ENCODE measurements at places on chromosomes 6 and 20. TPM values are rescaled to one million over a fixed set of nuclear protein-coding genes. Genes with fewer than 3 reads are reported as not detected.

DNA sequence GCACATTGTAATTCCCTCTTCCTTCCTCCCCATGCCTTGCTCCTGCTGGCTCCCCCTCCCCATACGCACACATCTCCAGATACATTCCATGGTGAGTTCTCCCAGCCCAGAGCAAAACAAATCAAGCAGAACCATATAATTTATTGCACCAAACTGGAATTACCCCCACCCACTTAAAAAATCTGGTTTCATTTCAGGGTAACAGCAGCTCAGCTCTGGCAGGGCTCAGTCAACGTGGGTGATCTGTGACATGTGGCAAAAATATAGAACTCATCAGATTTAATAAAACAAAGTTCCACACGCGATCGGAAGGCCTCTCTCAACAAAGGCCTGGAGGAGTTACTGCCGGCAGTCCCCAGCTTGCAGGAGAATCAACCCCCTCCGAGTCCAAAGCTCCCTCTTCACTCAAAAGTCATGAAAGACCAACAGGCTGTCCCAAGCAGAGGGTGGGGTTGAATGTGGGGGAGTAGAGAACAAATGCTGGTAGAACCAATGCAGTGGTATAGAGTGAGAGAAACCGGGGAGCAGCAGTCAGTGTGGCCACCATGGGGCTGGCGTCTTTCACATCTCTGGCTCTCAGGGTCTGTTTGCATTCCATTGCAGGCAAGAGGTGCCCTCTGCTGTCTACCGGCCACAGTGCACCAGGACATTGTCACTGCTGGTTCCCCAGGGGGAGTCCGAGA is 323.3 kb upstream of the NT5E start:
- DNase-seq: no peak

DNA sequence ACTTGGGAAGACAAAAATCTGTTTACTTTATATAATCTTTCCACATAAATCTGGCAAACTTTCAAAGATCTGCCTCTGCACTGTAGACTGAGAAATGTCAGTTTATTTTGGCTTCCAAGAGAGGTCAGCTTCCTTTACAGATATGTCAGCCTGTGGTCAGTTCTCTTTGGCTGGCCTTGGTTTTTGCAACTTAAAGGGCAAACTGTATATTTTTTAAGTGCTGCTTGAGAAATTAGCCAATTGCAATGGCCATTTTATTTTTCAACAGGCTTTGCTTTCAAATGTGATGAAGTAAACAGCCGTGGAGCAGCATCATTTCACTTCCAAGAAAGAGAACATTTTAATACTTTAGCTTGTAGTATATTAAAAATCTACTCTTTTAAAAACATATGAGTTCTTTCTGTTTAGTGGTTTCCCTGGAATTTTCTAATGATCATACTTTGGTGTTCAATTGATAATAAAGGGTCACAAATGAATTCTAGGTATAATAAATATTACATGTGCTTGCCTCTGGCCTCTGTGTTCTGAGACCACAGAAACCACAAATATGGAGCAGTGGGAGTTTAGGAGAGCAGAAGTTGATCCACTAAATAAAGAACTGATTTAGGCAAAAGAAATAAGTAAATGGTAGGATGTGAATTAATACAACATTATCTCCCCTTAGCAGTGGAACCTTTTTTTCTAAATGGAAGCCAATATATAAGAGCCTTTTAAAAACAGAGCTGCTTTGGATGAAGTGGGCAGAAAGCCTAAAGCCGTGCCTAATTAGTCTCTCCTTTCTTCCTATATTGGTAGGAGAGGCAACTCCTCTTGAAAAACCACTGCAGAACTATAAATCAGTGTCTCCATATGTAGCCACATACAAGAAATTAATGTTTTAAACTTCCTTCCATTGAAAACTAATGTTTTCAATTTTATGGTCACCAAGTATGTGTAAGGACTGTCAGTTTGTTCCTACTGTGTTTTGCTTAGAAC is 16.2 kb downstream of the ADGRB3 start:
- no peak for DNase-seq

DNA sequence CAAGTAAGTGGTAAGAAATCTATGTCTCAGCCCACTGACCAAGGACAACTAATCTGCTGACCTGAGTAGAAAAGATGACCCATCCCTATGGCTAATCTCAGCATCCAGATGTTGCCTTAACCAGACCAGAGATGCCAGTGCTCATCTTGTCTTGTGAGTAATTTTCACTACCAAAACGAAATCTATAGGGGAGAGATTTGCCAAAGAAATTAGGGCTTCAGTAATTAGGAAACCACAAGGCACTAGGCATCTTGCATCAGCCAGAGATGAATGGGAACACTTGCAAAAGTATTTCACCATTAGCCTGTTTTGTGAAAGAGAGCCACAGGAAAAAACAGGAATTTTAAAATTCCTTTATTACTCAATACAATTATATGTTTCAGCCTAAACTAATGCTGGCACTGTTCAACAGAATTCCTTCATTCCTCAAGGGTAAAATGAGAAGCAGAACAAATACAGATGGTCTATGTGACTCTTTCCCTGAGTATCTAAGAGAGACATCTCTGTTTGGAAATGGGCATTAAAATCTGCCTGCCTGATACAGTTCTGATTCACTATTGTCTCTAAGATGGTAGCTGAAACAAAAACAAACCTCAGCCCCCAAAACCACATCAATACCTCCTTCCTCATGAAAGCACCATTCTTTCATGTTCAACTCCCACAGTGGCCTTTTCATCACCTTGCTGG is 87.8 kb downstream of the GMDS start:
- no peak for DNase-seq

GRCh38 chr6:10486215-10486614 is 34.9 kb upstream of the GCNT2 start:
- no peak for DNase-seq

GRCh38 chr6:166029506-166029905 is 138.1 kb downstream of the TBXT start:
- no peak for DNase-seq

DNA sequence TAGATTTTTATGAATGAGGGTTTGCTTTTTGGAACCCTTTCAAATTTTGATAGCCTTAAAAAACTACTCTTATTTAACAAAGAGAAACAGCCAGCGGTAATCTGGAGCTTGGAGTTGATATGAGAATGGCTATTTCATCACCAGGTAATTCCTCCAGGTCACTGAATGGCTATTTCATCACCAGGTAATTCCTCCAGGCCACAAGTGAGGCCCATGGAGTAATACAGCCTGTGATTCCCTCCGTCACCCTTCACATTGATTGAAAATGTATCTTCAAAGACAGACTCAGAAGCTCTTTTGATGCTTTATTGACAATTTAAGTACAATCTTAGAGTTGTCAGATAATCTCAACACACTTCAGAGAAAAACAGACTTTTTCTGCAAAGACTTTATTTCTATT is 73.3 kb upstream of the AGPAT4 start:
- DNase-seq: no peak

DNA sequence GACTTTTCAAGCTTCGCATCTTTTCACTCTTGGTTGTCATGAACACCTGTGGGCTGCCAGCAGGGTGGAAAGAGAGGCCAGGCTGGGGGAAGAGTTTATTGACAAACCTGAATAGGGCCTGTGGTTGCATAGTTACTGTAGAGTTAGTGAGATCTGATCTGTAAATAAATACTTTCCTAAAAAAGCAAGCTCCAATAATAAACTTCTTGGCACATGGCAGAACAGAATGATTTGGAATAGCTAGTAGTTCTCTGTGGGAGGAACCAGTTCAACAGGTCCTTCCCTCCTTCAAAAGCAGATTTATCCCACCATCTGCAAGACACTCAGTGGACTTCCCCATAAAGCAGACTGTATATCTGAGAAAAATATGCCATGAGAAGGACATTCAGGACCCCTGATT is 445.0 kb downstream of the HACE1 start:
- no peak for DNase-seq

DNA sequence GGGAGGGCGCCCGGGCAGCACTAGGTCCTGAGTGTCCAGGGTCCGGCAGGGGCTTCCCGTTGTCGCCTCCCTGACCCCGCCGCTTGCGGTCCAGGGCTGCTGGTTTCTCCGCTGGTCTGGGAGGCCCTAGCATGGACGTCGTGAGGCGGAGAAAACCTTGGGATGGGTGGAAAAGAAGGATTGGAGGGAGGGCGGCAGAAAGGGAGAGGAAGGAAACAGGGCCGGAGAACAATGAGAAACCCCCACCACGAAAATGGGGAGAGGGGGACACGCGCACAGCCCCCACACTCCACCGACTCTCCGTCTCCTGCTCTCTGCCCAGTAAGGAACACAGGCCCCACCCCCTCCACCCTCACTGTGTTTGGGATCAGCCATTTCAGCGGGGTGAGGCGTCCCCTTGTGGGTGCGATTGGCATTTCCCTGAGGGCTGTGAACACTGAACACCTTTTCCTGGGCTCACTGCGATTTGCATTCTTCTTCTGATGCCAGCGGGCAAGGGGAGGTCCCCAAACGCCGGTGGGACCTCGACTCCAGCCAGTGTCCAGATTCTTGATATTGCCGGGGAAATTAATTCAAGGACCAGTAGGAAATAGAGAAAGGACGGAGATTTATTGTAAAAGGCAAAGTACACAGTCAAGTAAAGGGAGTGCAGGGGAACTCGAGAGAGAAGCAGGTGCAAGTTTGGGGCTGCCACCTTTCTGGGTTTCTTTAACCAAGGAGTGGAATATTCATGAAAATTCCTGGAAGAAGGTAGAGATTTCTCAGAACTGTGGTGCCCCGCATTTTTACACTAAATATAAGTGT is 3.3 kb upstream of the RAET1G start:
- peak; percentile 36 for DNase-seq

- no peak for DNase-seq
Observed at GRCh38 chr6:137875606-137876005, 8.5 kb downstream of the TNFAIP3 start.

DNA sequence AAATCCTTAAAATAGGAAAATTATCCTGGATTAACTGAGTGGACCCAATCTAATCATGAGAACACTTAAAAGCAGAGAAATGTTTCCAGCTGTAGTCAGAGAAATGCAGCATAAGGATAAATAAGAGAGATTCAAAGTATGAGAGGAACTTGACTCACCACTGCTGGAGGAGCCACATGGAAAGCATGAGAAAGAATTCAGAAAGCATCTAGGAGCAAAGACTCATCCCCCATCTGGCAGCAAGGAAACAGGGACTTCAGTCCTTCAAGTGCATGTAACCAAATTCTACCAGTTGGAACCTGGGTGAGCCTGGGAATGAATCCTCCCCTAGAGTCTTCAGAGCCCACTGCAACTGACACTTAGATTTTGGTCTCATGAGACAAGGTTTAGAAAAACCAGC is 33.7 kb downstream of the RNF146 start:
- DNase-seq: no peak

DNA sequence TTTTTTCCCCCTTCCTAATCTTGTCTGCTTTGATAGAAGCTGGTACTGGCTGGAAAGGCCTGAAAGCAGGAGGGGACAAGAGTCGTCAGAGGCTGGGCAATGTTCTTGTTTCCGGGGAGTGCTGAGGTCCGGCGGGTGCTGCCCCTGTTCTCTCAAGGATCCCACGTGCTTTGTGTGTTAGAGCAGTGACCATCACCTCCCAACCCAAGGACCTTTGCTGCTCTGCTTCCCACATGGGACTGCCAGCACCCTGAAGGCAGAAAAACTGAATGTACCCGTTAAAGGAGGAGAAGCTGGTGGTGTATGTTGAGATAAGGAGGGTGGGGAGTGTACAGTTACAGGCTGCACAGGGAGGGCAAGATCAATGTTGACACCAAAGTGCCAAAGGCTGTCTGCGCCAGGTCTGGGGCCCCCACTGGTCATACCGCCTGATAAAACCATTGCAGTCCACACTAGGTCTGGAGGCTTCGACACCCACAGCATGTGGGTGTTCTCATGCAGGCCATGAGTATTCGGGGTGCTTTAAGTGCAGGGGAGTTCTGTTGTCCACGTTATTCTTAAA is 15.0 kb downstream of the C20orf173 start:
- no peak for DNase-seq

GRCh38 chr6:52672412-52673025 is 1.6 kb downstream of the TMEM14A start:
- no peak for DNase-seq

DNA sequence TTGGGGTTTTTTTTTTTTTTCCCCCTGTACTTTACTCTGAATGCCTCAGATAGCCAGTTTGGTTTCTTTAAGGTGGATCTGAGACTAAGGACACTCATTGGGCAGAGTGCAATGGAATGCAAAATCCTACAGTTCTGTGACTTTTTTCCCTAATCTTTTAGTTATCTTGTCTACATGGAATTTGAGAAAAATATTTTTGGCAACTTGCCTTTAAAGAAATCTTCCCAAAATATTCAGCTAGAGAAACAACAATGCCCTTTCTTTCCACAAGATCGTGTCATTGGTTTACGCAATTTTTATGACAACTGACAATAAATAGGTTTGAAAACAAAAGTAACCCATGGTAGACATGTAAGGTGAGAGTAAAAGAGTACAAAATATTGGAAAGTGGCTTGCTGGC is 171.7 kb upstream of the LAMP5 start:
- no peak for DNase-seq

- DNase-seq: no peak
Observed at GRCh38 chr6:43742285-43742684, 27.7 kb upstream of the VEGFA start.

DNA sequence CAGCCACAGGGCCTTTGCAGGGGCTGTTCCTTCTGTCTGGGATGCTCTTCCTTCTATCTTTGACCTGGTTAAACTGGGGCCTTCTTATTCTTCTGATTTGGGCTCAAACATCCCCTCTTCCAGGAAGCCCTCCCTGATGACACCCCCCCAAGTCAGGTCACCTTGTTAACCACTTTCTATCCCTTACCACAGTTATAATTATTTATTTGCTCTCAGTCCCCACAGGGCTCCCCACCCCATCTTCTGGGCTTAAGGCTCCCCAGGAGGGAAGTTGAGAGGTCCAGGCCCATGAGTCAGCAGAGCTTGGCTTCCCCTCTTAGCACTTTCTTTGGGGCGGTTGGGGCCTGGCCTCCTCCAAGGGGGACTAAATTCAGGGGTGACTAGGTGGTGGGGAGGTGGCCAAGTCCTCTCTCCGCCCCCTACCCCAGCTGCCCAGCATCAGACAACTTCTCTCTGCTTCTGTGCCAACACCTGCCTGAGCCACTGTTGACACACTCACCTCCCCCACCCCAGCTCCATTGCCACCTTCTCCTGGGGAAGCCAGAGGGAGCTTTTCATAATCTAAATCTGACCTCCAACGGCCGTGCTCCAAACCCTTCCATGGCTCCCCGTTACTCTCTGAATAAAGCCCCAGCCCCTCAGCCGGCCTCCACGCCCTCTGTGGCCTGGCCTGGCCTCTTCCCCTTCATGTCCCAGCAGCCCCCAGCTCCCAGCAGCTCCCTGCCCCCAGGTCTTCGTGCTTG is 70.0 kb downstream of the CEBPB start:
- no peak for DNase-seq

DNA sequence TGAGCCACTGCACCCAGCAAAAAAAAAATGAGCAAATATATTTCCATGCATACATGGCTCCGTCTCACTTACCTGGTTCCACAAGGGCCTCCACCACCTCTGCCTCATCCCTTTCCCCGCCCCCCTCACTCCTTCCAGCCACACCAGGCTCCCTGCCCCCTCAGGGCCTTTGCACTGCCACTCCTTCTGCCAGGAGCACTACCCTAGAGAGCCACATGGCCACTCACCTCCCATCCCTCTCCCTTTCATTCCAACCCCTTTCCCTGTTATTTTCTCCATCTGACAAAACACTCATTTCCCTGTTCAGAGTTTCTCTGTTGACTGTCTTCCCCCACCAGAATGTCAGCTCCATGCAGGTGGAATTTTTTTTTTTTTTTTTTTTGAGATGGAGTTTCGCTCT is 12.8 kb downstream of the SNAI1 start:
- no peak for DNase-seq

- no peak for DNase-seq
Observed at GRCh38 chr20:14622796-14623195, 285.4 kb upstream of the FLRT3 start.

ZSWIM1 gene
- polyA plus RNA-seq: 11.5 TPM

CDH22 gene
- 0.18 TPM for polyA plus RNA-seq

LBP gene
- polyA plus RNA-seq: not detected

MYLK2 gene
- 60.0 TPM for polyA plus RNA-seq

ANKEF1 gene
- 1.2 TPM for polyA plus RNA-seq

All from forelimb muscle (tissue), 1 donor.